Activated T-helper 17 cell treated with anti-CD3 and anti-CD28 coated beads, Interleukin-2, amount 50 U/mL, for 72 hours (primary cell): ENCODE measurements at places on chromosomes 7 and 10. TPM values are rescaled to one million over a fixed set of nuclear protein-coding genes. Genes with fewer than 3 reads are reported as not detected.

DNA sequence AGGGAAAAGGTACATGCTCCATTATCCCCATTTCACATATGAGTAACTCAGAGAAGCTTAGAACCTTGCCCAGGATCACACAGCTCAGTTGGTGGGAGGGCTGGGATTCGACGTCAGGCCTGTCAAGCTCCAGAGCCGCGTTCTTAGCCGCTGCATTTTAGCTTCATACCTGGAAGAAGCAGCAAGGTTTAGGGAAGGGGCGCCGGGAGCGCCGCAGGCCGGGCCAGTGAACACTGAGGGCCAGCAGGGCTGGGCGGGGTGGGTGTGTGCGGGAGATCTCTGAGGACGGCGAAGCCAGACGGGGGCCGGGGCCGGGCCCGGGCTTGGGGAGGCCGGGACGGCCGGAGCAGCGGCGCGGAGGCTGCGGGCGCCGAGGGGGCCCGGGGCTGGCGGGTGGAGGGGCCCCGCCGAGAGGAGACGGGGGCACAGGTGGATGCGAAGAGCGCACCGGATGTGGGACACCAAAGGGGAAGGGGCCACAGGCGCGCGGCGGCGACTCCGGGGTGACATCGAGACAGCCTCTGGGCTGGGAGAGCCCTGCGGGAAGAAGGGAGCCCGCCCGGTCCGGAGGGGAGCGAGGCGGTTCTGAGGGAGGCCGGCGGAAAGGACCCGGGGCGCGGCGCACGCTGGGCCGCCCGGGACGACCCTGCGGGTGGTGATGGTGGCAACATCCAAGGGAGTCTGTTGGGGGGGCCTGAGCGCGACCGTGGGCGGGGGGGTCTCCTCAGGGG, 498 bp downstream of the NDST2 start:
- peak; percentile 27 for ATAC-seq

DNA sequence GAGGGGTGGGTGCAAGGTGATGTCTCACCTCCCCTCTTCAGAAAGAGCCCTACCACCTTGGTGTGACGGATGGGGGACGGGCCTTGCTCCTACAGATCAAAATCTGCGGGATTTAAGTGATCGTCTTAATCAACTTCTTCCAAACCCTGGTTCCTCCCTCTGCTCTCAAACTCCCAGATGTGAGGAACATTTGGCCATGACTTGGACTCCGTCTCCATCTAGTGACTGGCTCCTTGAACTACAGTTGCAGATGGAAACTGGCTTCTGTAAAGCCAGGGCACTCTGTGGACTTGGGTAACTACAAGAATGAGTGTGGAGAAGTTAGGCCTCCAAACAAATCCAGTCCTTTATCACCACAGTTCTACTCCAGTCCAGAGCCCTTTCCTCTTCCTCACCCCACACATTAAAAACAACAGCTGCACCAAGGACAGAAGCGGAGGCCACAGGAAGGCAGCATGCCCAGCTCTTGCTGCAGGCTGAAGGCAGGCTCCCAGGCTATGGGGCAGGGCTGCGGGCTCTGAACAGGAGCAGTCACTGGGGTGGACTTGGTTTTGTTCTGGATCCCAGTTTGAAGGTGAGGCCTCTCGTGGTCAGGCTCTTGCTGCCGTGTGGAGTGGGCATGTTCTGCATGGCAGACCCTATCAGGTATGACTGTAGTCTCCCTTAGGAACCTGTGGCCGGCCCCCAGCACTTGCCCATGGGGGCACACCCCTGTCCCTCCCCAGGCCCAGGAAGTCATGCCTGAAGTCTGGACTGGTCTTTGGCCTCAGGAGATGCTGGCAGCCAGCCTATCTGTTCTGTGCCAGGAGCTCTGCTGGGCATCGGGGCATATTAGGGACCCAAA, 79.4 kb downstream of the VWC2 start:
- ATAC-seq: peak; percentile 32

DNA sequence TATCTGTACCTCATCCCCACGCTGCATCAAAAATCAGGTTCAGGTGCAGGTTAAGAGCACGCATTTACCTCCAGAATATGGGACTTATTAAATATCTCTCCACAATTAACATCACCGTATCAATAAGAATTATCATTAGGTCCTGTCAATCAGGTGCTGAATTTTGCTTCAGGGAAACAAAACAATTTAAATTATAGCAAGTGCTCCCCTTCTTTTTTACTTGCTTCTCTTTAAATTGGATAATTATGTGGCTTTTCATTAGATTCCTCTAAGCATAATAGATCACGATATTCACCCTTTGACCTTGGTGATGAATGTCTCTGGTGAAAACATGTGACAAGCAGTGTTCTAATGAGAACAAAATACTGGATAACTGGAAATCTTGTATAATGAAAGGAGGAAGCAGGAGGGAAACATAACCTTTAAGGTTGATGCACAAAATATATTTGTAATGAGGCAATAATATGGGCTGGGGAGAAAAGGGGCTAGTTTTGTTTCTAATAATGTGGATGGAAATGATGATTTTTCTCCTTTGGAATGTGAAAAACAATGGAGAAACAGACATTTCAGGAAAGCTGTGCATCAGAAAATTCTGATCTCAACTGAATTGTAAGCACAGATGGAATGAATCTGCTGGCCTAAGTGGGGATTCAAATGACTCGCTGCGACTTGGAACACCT, 166.9 kb downstream of the SNX10 start:
- no peak for ATAC-seq

DNA sequence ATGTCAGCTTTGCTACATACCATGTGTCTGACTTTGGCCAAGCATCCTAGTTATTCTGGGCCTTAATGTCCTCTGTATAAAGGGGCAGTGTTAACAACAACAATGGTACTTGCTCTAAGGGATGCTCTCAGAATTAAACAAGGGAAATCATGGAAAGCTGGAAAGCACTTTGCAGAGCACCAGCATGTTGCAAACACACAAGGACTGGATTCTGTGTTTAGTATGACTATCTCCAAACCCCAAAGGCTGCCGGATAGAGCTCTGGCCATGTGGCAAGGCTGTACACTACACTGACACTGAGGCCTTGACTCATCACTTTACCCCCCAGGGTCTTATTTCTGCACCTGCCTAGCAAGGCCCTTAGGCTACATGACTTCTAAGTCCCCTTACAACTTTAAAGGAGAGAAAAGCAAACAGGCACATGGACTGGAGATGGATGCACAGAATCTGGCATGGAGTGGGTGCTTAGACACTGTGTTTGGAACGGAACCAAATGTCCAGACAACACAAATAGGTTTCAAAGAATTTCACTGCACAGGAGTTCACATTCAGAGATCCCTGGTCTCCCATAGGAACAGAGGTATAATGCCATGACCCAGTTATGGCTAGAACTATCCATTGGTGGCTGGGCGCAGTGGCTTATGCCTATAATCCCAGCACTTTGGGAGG, 74.6 kb downstream of the FAM13C start:
- ATAC-seq: no peak

- no peak for ATAC-seq
Observed at GRCh38 chr7:95919556-95919955, 147.2 kb downstream of the DYNC1I1 start.

DNA sequence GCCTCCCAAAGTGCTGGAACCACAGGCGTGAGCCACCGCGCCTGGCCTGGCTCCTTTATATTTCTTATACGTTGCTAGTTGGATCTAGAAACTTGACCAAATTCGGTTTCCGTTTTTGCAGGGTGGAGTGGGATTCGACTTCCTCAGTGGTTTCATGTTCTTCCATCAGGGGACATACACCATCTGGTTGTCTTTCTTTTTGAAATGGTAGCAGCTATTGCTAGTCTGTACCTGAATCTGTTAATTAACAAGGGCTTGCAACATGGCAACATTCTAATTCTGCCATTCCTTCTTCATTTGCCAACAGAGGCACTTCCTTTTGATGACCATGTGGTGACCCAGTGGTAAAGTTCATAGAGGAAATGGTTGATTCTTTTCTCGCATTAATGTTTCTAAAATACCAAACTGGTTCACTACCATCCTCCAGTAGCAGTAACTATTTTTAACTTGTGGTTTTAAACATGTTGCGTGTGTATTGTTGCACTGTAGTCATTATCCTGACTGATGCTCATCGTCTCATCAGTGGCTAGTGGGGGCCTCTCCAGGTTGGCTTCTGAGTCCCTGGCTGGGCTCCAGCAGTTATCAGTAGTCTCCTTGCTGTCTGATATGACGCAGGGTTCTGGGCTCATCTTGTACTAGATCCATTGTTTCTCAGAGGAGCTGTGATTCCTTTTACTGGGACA, 159.2 kb downstream of the RGS10 start:
- ATAC-seq: peak; percentile 21

DNA sequence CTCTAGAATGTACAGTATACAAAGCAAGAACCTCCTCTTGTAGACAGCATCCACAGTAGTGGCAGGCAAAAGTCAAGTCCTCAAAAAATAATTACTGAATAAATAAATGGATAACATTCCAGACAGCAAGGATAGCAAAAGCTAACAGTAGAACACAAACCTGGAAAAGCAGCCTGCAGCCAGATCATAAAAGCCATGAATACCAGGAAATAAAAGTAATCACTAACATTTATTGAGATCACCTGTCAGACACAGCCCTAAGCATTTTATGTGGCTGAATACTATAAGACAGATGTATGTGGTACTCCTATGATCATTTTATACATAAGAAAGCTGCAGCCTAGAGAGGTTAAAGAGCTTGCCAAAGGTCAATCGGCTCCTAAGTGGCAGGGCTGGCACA, 34.0 kb downstream of the CUL2 start:
- ATAC-seq: no peak

DNA sequence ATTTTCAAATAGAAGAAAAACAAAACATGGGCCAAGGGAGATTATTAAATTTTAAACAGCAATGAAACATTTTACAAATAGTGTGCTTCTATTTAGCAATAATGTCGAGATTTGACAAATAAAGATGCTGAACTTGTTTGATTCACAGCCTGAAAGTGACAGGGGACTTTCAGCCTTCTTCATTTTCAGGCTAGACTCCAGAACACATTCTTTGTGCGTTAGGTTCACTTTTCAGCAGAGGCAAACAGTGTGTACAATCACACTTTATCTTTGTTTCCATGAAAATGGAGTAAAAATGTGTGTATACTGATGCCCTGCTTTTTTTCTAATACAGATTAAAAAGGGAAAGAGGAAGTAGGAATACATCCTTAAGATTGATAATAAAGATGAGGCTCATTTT, 35.6 kb downstream of the FAM171A1 start:
- ATAC-seq: no peak

Gene PCLO
- 0.03 TPM for total RNA-seq

GRCh38 chr7:78939669-78940068, 513.8 kb downstream of the MAGI2 start:
- ATAC-seq: no peak

DNA sequence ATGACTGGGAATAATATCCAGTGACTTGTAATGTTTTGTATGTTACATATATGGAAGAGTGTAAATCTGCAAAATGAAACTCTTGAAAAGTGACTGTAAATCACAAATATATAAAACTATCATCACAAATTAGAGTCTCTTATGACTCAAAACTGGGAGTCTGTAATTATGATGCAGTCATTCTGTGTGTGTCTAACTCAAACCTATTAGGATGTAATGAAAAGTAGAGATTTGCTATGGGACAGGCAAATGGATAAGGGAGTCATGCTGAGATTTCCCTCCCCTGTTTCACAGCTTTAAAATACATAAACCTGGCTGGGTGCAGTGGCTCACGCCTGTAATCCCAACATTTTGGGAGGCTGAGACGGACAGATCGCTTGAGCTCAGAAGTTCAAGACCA, 8.6 kb upstream of the HKDC1 start:
- ATAC-seq: no peak

DNA sequence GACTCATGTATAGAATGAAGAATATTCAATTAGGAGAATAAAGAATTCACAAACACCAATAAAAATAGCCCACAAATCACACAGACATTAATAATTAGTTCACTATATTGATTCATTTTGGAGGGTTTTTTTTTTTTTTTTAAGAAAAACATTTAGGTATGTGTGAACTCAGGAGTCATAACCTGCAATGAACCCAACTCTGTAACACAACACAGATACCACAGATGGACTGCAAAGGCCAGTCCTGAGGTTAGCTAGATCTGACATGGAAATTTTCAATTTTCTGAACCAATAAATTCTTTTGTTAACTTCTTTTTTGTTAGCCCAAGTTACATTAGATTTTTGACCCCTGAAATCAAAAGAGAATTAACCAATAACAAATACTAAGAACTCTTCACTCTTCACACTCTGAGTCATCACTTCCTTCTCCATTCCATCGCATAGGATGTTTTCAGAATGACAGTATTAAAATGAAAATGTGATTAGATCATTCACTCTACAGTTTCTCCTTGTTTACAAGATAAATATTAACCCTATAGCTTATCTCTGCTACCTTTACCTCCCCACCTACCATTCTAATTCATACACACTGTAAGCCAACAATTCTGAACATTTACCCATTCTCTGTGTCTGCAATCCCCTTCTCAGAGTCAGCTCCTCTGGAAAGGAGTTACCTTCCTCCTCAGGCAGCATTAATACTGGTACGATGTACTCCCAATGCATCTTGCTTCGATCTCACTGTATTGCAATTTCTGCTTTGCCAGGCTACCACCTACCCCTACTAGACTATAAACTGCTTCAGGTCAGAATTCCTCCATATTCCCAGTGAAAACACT, 141.5 kb downstream of the LRRN3 start:
- ATAC-seq: peak; percentile 87

DNA sequence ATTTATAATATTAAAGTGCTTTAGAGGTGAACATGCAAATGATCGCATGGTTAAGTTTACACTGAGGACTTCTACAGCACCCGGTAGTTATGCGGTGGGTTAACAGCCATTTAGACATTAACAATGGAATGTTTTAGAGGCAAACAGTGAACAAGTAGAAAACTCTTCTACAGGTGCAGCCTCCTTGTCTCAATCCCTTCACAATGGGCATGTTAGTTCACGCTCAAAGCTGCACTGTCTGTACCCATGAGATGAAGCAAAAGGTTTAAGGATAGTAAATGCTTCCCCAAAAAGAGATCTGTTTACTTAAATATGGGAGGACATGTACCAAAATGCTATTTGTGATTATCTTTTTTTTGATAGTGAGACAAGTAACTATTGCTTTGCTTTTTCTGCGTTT, 25.1 kb downstream of the PUS7 start:
- ATAC-seq: no peak

Gene TMEM140
- 16.6 TPM for total RNA-seq

Gene PRLHR
- not detected for total RNA-seq

GRCh38 chr10:119412244-119413092, 130.1 kb downstream of the RGS10 start:
- no peak for ATAC-seq

DNA sequence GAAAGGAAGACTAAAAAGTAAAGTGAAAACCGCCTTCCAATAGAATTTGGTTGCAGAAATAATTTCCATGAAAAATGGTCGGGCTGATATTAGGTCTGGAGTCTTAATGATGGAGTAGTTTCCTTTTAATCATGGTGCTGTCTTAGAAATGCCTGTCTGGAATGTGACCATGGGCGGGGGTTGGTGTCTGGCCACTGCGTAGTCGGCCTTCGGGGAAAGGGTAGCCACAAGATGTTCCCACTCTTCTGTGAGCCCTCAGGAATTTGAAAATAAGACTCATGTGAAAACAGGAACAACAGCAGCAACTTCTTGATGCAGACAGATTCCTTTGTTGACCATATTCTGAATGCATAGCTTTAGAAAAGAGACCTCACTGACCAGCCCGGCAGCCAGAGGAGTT, 176.8 kb downstream of the KIAA1217 start:
- ATAC-seq: no peak
